ENCODE measurements at places on chromosomes 16 and 17.

DNA sequence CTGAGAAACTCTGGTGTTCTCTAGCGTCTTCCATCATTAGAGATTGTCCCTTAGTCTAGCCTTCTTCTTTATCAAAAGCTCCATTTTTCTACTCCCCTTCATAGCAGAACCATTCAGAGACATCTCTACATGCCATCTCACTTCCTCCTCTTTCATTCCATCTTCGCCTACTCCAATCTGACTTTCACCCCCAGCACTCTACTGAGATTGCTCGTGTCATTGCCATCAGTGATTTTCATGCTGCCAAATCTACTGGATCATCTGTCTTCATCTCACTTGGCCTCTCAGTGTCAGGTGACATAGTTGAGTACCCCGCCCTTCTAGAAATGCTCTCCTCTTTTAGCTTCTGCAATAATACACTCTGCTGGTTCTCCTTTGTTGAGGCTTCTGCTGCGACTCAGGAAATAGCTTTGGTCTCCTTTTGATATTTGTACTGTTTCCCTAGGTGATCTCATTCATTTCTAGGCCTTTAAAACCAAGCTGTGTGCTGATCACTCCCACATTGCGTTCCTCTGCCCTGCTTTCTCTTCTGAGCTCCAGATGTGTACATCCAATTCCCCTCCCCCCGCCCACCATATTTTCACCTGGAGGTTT, 119.1 kb downstream of the FTO start:
- peak; percentile 1 for DNase-seq

DNA sequence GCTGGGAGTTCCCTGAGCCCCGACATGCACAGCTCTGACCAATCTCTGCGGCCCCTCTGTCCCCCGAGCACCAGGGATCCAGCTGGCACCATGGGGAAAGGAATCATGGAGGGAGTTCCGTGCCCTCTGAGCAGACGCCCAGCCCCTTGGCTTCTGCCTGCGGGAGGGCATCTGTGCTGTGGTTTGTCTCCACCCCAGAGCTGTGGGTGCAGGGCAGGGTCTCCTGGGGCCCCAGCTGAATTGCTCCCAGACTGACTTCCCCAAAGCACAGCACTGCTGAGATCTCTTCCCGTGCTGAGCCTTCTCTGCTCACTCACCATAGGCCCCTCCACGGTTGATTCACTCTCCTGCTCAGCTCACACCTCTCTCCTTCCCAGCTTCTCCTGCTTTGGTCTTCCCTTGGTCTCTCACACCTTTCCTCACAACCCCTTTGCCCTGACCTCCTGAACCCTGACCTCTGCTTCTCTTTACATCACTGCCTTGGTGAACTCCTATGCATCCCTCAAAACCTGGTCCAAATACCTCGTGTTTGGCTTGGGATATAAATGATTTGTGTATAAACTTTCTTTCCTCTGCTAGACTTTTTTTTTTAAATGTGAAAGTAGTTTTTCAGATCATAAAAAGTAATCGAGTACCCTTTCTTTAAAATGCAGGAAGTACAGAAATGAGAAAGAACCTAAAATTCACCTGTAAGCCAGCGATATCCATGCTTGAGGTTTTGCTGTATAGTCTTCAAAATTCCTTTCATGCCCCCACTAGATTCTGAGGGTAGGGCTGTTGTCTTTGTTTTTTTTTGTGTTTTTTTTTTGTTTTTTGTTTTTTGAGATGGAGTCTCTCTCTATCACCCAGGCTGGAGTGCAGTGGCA, 265.3 kb downstream of the SEC14L1 start:
- no peak for DNase-seq

DNA sequence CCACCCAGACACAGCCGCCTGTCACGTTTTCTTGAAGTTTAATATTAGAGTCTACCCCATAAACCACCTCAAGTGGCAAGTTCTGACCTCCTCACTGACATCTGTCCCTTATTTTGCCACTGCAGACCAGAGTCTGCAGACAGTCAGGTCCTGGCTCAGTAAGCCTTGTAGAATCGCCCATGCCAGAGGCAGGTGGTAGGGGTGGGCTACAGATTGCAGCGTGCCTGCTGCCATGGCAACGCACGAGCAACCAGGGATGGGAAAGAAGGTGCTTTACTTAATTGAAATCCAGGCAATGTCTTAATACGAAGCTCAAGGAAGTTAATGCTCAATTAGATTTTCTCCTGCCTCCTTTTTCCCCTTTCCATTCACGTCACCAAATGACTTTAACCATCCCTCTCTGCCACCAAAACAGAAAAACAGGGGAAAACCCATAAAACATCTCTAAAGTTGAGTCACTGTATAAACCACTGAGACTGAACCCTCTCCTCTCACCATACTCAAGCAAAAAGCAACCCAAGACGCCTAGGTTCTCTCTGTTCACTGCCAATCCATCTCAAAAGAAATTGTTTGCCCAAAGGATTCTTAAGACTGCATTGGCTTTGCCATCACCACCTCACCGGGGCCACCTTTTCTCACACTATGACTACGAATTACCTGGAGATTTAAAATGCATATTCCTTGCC, 228.8 kb downstream of the SLC39A11 start:
- no peak for DNase-seq

DNA sequence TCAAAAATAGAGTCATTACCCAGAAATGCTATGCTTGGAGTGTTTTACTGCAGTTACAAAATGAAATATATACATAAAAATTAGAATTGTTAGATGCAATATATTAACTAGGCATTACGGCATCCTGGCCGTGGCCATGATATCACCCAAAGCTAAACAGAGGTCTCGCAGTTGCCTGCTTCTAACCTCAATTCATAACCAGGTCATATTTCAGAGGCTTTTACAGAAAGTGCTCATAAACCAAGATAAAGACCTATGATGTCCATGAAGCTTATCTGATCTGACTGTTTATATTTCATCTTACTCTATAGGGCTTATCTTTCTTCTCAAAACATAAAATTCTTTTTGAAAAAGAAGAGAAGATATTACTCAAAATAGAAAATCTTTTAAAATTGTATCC, 664.5 kb upstream of the SALL1 start:
- DNase-seq, result no peak

DNA sequence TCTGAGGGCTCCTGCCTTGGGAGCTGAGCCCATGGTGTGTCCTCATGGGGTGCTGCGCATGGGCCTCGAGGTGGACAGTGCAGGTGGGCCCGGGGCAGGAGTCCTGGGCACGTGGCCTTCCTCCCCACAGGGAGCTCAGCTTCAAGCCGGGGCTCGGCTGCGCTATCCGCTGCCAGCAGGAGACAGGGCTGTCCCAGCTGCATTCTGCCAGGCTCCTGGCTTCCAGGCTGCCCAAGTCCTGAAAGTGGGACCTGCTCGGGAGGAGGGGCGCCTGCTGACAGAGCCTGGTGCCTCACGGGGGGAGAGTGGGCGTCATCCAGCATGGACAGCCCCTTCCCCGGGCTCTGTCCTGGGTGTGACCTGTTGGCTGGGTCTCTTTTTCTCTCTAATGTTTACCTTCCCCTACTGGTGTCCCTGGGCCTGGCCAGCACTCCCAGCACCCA, 7.1 kb downstream of the TRAF7 start:
- DNase-seq, result no peak

GRCh38 chr16:25060920-25061319, 45.8 kb upstream of the ARHGAP17 start:
- no peak for DNase-seq

- DNase-seq, result no peak
Observed at GRCh38 chr17:17108451-17109049, 66.3 kb downstream of the MPRIP start.

- no peak for DNase-seq
Observed at GRCh38 chr16:65788434-65789140, 577.9 kb upstream of the CDH5 start.

DNA sequence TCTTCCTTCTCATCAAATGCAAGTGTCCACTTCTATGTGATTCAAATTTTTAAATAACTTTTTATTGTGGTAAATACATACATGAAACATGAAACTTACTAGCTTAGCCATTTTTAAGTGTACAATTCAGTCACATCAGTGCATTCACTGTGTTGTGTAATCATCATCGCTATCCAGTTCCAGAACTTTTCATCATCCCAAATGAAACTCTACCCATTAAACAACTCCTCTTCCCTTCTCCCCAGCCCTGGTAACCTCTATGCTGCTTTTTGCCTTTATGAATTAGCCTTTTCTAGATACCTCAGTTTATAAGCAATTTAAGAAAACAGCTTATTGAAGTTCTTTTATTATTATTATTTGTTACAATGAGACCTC, 41.1 kb upstream of the IL34 start:
- DNase-seq, result no peak

GRCh38 chr17:6079155-6079888, 9.1 kb downstream of the WSCD1 start:
- no peak for DNase-seq
